Myocyte (in vitro differentiated cells): ENCODE measurements at places on chromosomes 6 and 20.

DNA sequence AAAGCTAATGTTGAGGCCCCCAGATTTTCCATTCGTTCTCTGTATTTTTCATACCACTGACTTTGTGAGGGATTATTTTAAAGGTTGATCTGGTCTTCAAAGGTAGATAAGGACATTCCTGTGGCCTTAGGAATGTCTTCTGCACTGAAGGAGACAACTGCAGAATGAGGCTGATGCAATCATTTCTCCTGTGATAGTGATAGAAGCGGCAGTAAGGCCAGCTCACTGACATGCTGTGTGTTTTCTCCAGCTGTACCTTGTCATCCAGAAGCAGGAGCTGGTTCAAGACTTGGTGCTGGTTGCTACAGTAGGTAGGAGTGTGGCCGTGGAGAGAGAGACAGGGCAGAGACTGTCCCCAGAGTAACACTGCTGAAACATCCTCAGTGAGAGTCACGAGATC is 53.8 kb downstream of the DCBLD1 start:
- no peak for DNase-seq

GRCh38 chr6:50030777-50031562 is 9.2 kb upstream of the DEFB110 start:
- DNase-seq = peak; percentile 17

- DNase-seq = no peak
These were observed 53.4 kb downstream of the STK4 start for GRCh38 chr20:45019762-45020123.

- DNase-seq = no peak
These were observed 102.8 kb downstream of the FYN start for GRCh38 chr6:111770263-111771093.

GRCh38 chr20:43830883-43831282 is 83.8 kb upstream of the TOX2 start:
- no peak for DNase-seq

DNA sequence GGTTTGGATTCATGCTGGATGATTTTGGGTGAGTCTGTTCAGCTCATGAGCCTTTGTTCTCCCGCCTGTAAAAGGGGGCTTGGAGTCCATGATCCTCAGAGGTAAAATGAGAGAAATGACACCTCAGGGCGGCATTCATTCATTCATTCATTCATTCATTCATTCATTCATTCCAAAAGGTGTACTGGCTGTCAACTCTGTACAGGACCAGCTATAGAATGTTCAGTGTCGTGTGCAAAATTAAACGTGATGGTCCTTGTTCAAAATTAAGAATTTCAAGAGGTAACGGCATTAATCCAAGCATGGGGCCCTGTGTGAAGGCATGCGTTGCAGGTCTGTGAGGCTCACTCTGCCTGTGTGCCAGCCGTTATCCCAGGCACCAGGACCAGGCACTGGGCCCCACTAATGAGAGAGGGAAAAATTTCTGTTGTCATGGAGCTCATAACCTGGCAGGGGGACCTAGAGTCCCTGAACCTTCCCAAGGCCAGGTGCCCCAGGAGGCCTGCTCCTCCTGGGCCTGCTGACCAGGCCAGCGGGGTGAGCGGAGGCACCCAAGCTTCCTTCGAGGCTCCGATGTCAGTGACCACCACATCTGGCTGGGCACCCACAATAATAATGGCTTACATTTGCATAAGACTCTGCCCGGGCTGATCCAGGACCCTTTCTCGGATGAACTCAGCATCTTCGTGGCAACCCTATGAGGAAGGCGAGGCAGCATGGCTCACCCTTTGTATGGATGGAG is 53.2 kb downstream of the CEBPB start:
- DNase-seq = no peak

- no peak for DNase-seq
These were observed 397.1 kb downstream of the ARHGAP18 start for GRCh38 chr6:129312880-129313279.

GRCh38 chr6:142462260-142462659 is 160.5 kb downstream of the ADGRG6 start:
- no peak for DNase-seq

- peak; percentile 48 for DNase-seq
These were observed 103.4 kb upstream of the BTBD3 start for GRCh38 chr20:11814267-11814666.

DNA sequence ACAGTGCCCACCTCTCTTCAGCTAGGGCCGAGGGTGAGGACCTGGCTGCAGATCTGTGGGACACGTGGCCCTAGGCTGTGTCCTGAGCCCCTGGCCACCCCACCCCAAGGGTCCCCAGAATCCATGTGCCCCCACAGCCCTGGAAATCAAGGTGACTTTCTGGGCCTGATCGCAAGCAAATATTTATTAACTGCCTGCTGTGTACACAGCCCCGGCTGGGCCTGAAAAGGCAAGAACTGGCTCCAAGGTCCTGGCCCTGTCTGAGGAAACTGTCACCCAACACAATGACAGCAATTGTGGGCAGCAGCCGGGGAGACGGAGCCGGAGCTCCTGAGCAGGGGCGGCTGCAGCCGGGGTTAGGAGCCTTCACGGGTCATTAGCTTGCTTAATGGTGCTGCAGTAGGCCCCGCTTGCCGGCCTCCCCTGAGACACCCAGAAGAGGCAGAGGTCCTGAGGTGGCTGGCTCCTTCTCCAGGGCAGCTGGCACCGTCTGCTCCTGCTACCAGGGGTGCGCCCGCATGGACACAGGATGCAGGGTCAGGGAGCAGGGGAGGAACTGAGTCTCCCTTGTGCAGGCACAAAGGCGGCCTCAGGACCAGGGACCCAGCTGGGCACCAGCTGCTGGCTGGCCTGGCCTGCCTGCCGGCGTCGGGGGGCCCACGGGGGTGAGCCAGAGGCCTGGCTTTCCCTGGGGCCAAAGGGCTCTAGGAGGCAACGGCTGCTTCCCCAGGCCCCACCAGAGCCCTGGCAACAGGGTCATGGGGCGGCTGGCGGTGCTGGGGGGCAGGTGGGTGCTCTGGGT is 24.1 kb downstream of the NPEPL1 start:
- DNase-seq = no peak

DNA sequence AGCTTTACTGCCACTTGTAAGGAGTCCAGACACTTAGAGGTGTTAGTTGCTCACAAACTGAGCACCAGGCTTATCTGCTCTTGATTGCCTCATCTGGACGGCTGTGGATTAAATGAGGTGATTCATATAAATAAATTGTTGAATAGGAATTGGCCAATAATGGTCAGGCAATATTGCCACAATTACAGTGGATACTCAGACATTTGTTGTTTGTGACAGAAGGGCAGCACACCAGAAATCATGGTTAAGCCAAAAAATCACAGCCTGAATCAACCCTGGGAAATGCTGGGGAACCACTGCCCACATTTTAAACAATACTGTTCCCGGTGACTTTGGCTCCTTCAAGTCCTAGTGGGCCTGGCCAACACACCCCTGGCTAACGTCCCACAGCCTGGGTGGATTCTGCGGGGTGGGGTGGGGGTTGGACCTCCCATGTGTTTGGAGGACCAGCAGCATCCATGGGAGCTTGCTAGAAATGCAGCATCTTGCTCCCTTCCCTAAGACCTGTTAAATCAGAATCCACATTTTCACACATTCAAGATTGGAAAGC is 29.5 kb upstream of the SPDEF start:
- no peak for DNase-seq

GRCh38 chr6:56420296-56420695 is 172.9 kb upstream of the COL21A1 start:
- DNase-seq = no peak

DNA sequence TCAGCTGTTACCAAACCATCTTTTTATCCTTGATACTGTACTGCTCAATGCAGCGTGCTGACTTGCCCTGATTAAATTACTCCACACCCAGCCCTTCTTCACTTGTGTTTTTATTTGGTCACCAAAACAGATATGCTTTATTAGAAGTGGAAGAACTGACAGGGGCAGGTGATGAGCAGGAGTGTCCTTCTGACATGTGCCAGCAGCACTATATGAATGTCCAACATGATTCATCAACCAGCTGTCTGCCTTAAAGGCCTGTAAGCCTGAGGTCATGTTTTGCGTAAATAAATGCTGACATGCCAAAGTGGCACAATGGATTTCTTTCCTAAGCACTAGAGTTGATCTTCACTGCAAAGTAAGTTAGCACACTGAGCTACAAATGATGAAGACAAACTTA is 15.4 kb downstream of the POPDC3 start:
- peak; percentile 100 for DNase-seq

GRCh38 chr20:1393507-1393882 is 641 bp upstream of the FKBP1A start:
- no peak for DNase-seq

DNA sequence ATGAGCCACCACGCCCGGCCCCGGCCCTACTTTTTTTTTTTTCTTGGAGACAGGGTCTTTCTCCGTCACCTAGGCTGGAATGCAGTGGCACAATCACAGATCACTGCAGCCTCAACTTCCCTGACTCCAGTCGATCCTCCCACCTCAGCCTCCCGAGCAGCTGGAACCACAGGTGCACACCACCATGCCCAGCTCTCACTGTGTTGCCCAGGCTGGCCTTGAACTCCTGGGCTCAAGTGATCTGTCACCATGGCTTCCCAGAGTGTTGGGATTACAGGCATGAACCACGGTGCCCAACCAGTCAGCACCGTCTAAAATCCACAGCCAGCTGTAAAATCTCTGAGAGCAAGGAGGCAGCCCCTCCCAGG is 17.4 kb downstream of the SLC17A9 start:
- DNase-seq = no peak

DNA sequence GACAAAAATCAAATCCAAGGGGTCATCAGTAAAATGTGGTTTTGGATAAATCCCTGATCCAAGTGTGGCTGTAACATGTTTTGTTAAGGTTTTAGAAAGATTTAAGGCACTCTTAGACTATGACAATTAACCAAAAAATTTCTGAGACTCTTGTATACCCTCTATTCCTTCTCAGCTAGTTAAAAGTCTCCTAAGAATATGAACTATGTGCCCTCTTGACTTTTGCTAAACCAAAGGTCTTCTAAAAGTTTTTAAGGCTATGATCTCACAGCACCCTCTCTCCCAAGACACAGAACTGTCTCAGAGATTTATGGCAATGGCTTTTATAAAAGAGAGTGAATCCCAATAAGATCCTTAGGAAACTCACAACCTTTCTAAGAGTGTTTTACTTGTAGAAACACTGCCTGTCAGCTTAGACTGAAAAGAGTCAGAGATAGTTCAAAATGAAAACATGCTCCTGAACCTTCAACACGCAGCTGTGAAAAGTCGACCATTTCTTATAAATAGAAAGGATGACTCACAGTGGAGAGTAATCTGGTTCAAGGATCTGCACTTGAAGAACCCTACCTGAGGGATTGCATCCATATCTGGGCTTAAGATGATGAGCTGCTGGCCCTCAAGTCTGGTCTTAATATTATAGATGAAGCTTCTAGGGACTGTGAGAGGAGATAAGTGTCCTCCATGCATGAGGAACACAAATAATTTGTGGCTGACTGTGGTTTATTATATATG is 388.4 kb upstream of the GJE1 start:
- DNase-seq = peak; percentile 17

DNA sequence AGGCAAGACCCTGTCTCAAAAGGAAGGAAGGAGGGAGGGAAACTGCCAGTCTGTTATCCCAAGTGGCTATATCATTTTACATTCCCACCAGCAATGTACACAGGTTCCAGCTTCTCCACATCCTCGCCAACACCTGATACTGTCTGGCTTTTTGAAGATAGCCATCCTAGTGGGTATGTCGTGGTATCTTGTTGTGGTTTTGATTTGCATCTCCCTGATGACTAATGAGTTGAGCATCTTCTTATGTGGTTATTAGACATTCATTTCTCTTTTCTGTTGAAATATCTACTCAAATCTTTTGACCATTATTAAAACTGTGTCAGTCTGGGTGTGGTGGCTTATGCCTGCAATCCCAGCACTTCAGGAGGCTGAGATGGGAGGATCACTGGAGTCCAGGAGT is 47.9 kb upstream of the ARID1B start:
- DNase-seq = peak; percentile 42

- peak; percentile 36 for DNase-seq
These were observed 30.5 kb upstream of the SNRPB2 start for GRCh38 chr20:16699293-16699692.

- no peak for DNase-seq
These were observed 568.4 kb downstream of the NKAIN2 start for GRCh38 chr6:124371974-124372475.

DNA sequence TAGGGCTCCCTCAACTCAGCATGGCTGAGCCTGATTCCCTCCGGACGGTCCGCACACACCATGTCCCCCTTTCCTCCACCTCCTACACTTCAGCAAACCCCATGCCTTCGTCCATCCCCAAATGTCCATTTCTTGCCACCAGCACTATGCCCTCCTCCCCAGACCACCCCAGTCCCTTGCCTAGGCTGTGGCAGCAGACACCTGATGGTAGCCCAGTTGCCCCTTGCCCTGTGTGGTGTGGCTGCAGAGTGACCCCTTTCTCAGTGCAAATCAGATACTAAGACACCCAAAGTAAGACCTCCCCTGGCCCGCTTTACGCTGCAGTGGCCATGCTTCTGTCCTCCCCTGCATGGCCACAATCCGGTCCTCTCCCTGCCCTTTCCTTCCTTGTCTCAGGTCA is 34.1 kb upstream of the CD93 start:
- no peak for DNase-seq

DNA sequence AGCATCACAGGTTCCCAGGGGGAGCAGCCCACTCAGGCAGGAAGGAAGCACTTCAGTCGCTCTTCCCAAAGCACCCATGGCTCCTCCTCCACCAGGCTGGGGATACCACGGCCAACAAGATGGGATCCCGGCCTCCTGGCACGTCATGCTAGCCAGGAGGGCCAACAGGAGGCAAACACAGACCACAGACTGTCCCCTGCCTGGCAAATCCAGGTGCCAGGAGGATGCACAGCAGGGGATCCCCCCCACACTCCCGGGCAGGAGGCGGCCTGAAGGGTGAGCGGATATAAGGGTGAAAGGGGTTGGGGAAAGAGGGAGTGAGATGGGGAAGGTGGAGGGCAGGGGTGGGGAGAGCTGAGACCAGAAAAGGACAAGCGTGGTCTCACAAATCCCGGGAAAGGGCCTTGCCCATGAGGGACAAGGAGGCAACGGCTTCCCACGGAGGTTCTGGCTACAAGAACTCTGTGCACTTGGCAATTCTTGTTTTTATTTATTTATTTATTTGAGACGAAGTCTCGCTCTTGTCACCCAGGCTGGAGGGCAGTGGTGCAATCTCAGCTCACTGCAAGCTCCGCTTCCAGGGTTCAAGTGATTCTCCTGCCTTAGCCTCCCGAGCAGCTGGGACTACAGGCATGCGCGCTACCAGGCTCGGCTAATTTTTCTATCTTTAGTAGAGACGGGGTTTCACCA is 7.2 kb downstream of the PXDC1 start:
- no peak for DNase-seq

GRCh38 chr6:162525181-162525580 is 202.4 kb downstream of the PRKN start:
- no peak for DNase-seq

GRCh38 chr20:41956338-41957074 is 338.3 kb upstream of the CHD6 start:
- DNase-seq = no peak

- peak; percentile 76 for DNase-seq
These were observed 2.1 kb upstream of the CDKN1A start for GRCh38 chr6:36676141-36677058.

GRCh38 chr6:136696783-136697364 is 95.4 kb downstream of the MAP3K5 start:
- DNase-seq = no peak

GRCh38 chr6:146305092-146305491 is 238.5 kb upstream of the RAB32 start:
- peak; percentile 17 for DNase-seq

GRCh38 chr6:89662659-89663223 is 24.2 kb upstream of the LYRM2 start:
- no peak for DNase-seq

- no peak for DNase-seq
These were observed 41.3 kb downstream of the MTHFD1L start for GRCh38 chr6:150906641-150907326.
